ENCODE measurements at places on chromosomes 3 and 15.

DNA sequence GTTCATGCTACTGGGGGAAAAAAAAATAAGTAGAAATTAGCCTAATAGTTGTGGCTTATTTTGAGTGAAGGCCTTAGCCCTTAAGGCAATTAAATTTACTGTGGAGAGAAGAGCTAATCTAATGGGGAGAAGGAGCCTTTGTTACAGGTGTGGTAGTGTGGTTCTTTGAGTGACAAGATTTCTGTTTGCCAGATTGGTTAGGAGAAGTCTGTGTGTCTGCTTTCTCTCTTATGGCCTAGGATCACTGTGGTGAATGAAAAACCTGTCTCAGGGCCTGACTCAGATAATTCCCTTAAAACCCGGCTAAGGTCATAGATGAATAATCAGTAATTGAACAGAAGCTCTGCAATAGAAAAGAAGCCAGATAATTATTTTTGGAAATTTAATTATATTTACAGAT lies 27.0 kb downstream of the OPA1 start:
- no peak for DNase-seq

- DNase-seq, result no peak
These were observed 88.0 kb downstream of the TTBK2 start for GRCh38 chr15:42832576-42832975.

DNA sequence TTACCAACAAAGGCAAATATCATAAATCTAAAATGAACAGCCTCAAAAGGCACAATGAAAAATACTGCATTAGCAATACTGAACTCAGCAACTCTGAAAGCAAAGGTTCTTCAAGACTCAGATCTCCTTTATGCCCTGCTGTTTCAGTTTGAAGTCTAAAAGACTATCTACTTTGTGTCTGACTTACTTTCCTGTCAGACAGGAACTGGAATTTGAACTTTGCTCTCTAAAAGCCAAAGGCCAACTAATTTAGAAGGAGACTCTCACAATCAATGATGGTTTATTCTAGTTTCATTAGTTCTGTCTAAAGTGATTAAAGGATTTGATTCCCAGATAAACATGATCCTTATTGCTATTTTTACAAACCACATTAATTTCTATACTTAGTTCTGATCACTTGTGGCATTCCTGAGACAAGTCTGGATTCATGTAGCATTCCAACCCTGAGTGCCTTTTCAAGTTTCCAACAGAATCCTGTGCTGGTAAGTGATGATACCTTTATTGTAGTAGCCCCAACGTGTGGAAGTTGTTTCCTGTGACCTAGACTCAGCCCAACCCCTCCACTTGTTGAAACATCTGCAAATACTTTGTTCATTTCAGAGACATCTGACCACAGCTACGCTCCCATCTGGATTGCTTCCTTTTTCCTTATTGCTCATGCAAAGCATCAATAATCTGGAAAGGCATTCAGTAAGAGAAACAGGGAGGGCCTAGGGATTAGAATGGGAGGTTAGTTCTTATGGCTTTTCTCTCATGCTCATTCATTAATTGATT lies 14.9 kb upstream of the LEKR1 start:
- no peak for DNase-seq

GRCh38 chr3:112042842-112043280 lies 8.3 kb downstream of the TMPRSS7 start:
- no peak for DNase-seq

DNA sequence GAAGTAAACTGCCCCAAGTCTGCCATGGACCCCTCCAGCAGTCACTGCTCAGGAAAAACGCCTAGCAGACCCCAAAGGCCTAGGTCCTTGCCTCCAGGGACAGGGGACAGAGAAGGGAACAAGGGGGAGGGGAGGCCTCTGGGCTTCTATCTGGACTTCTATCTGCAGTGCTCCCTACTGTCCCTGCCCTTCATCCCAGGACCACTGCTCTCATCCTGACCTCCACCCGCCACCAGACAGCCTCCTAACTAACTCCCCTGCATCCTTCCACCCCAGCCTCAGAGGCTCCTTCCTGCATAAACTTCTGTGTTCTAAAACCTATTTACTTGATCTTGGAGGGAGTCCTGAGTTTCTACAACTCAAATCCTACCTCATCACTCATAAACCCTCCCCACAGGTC lies 25.4 kb downstream of the SEMA7A start:
- DNase-seq, result no peak

- DNase-seq, result no peak
These were observed 172.6 kb downstream of the PDCD6IP start for GRCh38 chr3:33971055-33971454.

DNA sequence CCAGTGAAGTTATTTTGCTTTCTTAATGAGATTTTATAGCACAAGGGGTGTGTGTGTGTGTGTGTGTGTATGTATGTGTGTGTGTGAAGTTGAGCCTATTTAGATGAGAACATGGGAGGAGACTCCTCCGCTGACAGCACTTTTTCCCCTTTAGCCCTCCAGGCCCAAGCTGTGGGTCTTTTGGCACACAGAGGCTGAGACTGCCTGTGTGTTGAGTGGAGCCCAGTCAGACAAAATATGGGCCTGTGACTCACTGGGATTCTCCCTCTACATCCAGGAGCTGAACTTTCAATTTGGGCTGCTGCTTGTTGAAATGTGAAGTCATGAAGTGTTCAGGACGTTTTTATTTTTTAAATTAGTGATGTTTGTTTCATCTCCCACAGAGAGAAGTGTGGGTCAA lies 108.0 kb downstream of the MFSD1 start:
- DNase-seq, result no peak

GRCh38 chr3:124860599-124860998 lies 26.6 kb downstream of the ITGB5 start:
- DNase-seq, result no peak

- DNase-seq, result no peak
These were observed 25.0 kb downstream of the MAP6D1 start for GRCh38 chr3:183800243-183800863.

- DNase-seq, result no peak
These were observed 44.8 kb upstream of the TLE3 start for GRCh38 chr15:70142322-70143191.

DNA sequence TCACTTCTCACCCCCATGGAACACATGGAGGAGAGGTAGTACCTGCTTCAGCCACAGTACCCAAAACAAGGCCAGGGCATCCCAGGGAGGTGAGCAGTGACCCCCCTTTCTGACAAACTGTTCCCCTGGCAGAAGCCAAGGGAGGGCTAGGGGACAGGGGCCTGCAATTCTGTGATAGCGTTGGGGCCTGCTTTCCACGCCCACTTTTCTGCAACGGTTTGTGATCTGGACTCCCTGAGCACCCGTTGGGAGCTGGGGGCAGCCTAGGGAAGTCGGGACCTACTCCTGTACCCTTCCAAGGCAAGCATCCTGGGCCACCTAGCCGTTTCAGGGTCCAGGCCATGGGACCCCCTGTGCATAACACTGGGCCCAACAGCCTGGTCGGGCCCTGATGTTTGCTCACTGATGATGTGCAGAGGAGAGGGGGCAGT lies 996 bp upstream of the DNAJA4 start:
- DNase-seq, result no peak

DNA sequence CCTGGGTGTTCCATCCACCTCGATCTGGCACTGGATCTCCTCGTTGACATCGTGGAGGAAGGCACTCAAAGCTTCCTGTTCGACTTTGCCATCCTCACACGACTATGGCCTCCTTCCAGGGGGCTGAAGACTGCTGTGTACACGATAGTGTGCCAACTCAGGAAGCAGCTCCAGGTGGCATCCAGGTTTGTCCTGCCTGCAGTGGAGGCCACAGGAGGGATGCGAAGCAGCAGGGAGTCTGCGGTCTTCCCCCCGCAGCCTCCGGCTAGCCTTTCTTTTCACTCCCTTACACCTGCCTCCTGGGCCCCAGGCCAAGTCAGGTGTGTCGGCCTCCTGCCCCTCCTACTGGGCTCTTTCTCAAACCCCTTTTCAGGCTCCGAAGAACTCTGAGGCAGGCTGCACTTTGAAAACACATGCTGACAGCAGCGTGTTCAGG lies 32.2 kb downstream of the SYNM start:
- DNase-seq, result no peak

GRCh38 chr3:44223299-44223698 lies 18.4 kb upstream of the TOPAZ1 start:
- no peak for DNase-seq

DNA sequence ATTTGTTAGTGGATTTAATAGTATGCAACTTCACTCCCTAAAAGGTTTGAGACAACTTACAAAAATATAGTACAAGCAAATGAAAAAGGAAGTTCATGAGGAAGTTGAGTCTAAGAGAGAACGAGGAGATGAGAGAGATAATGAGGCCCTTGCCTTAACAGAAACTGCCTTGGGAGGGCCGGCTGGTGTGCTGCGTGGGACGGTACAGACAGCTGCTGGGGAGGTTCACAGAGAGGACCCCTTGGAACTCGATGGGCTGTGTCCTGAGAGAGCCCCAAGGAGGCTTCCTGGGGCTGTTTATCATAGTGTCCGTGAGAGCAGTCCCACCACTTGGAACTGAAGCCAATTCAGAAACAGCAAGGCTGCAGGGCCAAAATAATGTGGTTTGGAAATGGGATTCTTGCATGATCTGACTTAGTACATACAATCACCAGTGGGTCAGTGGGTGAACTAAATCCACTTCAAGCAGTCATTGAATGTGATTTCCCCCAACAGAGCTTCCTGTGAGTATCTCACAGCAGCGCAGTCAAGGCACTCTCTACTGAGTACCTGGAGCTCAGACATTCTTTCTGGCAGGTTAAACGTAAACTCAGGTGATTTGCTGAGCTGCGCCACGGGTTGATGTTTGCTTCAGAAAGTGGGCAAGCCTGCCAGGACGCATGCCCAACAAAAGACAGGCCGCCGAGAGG lies 90.8 kb downstream of the CRTC3 start:
- DNase-seq, result no peak

Measured in activated naive CD8-positive, alpha-beta T cell treated with anti-CD3 and anti-CD28 coated beads, Interleukin-2, amount 50 U/mL, for 16 hours (primary cell).